CD8-positive, alpha-beta memory T cell (primary cell): ENCODE measurements at places on chromosomes 13 and 19. TPM values are rescaled to one million over a fixed set of nuclear protein-coding genes. Genes with fewer than 3 reads are reported as not detected.

The EXOSC5 gene
- total RNA-seq: 48.5 TPM

DNA sequence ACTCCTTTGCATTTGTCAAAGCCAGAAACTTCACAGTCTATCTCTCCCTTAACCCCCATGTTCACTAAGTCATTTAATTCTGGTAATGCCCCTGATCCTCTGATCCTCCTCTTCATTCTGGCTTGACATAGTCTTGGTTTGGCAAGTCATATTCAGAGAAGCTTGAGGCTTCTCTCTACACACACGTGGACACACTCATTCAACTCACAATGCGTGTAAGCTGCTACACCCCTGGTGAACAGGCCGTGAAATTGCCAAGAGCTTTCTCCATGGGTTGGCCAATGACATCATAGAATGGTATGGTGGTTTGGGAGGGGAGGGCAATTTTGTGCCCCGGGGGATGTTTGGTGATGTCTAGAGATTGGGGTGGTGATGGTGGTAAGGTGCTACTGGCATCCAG, 47.9 kb upstream of the FLT1 start:
- DNase-seq: no peak
- no peaks in the 10 kb centered on the region for H3K4me1 ChIP-seq
- H3K36me3 ChIP-seq: no peaks in the 10 kb centered on the region

DNA sequence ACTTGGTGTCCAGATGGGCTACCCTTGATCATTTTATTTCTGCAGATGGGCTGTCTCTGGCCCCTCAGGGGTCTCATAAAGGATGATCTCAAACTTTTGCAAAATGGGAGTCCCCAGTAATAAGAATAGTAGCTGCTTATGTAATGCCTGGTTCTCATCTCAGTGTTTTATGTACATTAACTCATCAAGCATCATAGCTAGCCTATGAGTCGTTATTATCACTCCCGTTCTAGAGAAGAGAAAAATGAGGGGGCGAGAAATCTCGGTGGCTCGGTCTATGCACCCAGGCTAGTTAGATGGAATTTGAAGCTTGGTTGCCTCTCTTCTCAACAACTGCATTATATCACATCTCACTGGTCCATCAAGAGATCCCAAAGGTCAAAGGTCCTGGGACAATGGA, 3.4 kb downstream of the CACNG6 start:
- H3K4me1 ChIP-seq: no peaks in the 10 kb centered on the region
- no peaks in the 10 kb centered on the region for H3K36me3 ChIP-seq

- H3K36me3 ChIP-seq: no peaks in the 10 kb centered on the region
- peaks cover 12% of the 10 kb centered on the region for H3K27me3 ChIP-seq
- no peak for DNase-seq
- H3K4me1 ChIP-seq: no peaks in the 10 kb centered on the region
- H3K27ac ChIP-seq: no peak overlapping the region
Observed at GRCh38 chr13:98144027-98144741, 1.3 kb downstream of the FARP1 start.

The TPTE2 gene
- not detected for total RNA-seq
